NCI-H2081 treated with DMSO at 0.1 percent for 48 hours (cell line): ENCODE measurements at places on chromosomes 3 and 15.

GRCh38 chr3:8489278-8489792, 12.3 kb upstream of the LMCD1 start:
- no peak for DNase-seq

DNA sequence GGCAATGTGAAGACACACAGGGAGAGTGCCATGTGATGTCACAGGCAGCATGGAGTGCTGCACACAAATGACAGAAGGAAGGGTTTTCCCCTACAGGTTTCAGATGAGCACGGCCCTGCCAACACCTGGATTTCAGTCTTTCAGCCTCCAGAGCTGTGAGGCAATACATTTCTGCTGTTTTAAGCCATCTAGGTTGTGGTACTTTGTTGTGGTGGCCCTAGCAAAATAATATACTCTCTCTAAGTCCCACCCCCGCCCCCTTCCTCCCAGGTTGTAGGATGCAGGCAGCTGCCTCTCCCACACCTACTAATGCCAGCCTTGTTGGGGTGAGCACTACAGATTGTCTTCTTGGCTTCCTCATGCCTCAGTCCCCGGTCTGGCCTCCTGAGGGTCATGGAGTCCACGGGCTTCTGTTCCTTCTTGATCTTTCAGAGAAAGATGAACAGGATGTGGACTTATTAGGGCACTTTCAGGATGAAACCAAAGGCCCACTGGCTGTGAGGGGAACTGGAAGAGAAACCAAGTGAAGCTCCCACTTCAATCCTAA, 180.0 kb downstream of the CD47 start:
- DNase-seq, result no peak

DNA sequence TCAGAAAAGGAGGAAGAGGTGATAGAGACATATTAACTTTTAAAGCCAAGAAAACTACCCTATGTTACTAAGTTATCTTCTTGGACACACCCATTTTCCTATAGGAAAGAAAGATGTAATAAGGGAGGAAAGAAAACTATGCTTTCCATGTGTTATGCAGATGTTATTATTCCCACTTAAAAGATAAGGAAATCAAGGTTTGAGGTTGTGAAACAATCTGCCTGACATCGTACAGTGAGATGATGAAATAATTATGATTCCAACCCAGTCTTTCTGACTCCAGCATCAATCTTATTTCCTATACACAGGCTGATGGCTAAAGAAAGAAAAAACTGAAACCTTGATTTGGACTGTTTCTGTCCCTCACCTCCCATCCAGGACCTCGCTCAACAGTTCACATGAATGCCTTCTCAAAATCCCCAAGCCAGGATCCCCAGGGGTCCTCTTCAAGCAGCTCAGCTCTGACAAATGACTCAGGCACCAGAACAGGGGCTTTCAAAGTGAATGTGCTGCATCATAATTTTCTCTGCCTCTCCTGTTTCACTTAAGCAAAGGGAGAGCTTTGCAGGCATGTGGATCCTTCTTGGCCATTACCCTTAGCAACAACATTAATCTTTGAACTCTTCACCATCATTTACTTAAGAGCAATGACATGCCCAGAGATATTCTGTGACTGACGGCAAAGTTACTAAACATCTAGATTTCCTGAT, 12.4 kb upstream of the EID1 start:
- no peak for DNase-seq

DNA sequence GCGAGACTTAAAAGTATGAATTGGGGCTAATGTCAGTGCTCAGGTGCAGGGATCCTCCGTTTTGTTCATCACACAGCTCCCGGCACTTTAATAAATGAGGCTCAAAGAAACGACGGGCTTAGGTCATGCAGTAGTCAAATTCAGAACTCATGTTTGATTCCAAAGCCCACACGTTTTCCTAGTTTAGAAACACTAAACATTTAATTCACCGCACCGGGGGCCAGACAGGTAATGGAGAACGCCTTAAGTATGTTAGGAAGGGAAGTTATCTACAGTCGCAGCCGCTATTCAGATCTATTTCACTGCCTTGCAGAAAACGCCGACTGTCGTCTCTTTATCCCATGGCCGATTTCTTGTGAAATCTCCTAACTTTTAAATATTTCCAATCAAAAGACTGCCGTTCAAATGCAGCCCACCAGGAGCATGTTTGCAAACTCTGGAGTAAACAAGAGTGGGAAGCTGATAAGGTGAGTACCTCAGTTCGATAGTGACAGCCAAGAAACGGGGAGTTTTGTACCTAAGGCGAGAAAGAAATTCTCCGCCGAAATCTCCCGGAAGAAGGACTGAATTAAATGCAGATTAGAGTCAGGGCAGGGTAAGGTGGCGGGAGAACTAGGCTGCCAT, 569 bp downstream of the HIGD2B start:
- DNase-seq, result no peak

DNA sequence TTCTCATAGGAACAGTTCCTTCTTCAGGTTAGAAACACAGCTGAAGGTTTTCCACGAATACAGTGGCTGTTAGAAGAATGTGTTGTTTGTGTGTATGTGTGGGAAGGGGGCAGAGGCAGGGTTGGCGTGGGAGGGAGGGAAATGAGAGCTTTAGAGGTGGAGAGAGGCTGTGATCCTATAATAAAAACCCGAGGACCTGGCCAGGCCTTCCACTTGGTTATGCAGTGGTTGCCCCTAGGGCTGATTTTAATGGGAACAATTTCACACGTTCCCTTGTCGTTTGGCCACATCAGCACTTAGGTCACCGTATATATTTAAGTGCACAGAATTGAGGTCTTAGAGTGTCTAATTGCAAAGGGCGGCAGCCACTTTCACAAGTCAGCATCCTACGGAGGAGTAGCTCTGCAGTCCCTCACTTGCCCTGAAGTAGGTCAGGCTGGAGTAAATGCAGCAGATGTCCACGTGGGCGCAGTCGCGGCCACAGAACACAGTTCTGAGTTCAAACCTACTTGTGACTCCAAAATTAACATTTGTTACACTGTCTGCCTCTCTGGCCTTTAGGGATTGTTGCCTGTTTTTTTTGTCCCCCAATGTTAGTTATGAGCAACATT, 85.6 kb downstream of the PDCD6IP start:
- DNase-seq, result no peak
